ENCODE measurements at places on chromosomes 3 and 15.

DNA sequence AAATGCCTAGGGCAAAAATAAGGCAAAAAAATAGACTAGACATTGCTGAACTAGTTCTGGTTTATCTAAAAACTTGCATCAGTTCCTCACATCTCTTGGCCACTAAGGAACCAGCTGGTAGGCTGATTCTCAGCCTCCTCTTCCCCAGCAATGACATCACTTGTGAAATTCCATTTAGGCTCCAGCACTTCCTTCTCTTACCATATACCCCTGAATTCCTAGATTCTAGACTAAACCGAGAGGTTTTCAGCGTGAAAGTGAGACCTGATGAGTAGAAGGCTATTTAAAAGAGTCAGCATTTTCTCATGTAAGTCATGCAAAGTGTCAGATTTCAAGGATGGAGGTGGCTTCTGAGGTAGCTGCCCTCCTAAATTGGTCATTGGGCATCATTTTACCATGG lies 247.1 kb upstream of the CDIN1 start:
- DNase-seq: no peak

DNA sequence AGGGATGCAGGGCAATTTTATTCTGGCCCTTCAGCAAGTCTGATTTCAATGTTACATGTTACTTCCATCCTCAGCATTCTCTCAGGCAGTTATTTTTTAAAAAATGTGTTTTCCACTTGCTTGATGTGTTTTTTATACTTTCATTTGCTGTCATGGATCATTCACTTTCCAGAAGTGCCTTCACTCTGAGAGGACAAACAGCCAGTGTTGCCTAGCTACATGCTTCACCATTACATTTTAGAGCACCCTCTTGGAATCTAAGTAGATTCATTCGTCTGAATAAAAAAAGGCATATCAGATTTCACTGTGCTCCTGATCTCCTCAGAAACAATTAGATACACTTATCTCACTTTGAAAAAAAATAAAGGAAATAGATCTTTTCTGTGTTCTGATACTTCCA lies 93.6 kb upstream of the POU1F1 start:
- no peak for DNase-seq

DNA sequence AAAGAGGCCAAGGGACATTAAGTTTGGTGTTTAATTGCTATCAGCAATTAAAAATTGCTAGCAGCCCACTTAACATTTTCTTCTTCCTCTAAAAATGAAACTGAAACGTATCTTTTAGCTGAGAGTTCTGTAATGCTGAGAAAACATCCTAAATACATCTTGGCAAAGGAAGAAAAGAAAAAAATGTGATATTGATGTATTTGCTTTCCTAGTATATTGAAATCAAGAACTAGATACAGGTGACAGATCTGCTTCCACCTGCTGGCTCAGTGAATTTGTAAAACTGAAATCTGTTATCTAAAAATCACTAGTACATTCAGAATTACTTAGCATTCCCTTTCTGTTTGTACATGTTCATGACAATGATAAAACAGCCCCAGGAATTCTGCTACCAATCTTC lies 283.2 kb downstream of the ZBTB20 start:
- DNase-seq: no peak

GRCh38 chr15:82312586-82313349 lies 36.5 kb downstream of the GOLGA6L10 start:
- no peak for DNase-seq

DNA sequence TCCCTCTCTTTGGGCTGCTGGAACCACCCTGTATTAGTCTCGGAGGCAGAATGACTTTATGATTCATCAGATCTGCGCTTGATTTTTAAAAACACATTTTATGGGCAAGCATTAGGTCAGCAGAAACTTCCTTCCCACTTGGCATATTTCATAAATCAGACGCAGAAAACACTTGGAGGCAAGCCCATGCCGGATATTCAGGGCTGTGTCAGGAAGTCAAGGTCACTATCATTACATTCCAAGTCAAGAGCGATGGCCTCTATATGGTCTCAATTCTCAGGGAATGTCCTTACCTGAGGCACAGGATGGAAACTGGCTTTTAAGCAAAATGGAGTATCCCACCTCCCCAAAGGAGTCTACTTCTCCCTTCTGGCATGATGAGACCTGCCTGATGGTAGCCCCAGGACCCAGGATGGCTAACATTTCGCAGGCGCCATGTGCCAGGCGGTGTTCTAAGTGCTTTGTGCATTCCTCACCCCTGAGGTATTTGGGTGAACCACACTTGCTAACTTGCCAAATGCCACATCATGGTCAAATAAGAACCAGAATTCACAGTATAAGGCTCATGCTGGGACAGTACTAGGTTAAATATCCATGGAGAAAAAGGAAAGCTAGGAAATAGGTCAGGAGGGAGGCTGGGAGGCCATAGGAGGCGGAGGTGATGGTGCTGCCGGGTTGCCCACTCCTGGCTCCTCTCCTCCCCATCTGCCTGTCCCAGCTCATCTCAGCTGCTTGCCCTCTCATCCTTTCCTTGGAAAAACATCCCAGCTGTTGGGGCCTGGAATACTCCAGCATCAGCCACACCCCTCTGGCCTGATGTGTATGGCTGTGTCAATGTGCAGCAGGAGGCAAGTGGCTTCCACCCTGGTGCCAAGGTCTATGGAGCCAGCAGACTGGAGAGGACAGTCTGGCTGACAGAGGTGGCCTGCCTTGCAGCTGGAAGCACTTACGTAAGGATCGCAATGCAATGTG lies 18.8 kb downstream of the BCL2L10 start:
- DNase-seq: no peak

DNA sequence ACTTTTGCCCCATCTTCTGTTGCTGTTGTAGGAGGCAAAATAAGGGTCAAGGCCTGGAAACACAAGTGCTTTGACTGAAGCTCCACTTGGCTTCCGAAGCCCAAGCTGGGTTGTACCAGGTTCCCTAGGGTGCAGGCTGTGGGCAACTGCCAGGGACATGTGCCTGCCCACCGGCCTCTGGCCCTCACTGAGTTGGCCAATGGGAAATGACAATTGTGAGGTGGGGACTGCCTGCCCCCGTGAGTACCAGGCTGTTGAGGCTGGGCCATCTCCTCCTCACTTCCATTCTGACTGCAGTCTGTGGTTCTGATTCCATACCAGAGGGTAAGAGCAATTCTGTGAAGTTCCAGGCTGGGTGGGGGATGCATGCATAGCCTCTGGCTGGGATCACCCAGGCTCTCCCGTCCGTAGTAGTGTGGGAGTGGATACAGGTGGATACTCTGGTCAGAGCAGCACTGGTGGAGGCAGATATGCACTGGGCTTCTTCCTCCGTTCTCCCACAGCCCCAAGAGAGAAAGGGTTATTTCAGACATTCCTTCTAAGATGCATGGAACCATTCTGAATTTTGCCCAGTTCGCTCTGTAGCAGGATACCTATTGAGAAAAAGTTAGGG lies at the start of gene ADIPOQ:
TSS of gene ADIPOQ (plus strand) at position 285 of the 613 bp plus-strand sequence. CDS start 10,349 bp downstream, outside the sequence.
- DNase-seq: no peak

DNA sequence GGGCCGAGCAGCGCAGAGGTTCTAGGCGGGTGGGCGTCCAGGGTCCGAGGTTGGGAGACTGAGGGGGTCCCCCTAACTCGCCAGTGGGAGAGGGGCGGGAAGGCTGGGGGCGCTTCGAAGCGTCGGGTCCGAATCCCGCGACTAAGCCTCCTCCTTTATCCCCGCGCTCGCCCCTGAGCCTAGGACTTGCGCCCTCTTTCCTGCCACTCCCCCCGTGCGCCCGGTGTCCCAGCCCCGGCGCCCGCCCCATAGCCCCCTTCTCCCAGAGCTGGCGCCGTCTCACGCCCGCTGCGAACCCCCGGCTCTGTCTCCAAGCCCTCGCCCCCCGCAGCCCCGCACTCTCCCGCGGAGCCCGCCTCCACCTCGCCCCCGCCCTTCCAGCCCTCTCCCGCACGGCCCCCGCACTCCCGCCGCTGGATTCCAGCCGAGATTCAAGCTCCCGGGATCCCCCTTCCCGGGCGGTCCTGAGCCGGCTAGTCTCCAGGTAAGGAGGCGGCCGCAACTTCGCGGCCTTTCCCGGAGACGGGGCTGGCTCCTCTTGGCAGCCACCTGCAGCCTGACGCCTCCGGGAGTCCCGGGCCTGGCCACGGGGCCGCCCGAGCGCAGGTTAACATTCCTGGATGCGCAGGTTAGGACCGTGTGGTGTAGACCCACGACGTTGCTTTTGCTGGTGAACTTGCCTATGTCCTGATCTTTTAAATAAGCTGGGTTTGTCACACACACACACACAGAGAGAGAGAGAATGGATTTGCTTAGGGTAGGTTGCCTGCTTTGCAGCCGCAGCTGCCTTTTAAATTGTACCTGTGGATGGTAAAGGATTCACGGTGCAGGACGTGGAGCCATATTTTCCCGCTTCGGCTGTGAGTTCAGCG lies 563 bp downstream of the PXYLP1 start:
- peak; percentile 27 for DNase-seq

- no peak for DNase-seq
These were observed 848.6 kb downstream of the ROBO1 start for GRCh38 chr3:78919021-78919755.

DNA sequence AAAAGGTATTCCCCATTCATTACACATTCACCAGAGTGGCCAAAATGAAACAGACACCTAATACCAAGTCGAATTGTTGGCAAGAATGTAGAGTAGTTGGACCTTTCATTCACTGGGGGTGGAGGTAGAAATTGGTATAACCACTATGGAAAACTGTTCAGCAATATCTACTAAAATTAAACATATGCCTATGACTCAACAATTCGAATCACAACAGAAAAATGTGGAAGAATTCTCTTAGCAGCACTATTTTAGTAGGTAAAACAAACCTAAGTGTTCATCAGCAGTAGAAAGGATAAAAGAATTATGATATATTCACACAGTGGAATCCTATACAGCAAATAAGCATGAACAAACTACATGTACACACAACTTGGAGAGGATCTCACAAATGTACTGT lies 30.6 kb downstream of the POLG start:
- no peak for DNase-seq

DNA sequence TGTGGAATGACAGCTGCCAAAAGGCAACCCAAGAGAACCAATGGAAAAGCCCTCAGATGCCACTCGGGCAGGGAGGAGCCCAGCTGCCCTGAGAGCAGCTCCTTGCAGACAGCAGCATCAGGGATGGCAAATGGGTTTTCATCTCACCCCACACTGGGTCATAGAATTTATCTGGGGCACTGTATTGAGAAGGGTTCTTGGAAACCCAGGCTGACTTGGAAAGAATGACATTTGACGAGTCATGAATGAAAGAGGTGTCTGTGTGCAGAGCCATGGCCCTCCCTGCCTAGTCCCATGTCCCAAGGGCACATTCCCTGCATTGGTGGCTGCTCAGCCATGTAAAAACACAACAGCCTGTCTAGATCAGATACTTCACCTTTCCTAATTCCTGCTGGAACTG lies 157.9 kb upstream of the BHLHE40 start:
- DNase-seq: no peak
